ENCODE measurements at places on chromosomes 4 and X.
A peak's percentile ranks its signal among the peaks of the same experiment; 100 is the strongest.

DNA sequence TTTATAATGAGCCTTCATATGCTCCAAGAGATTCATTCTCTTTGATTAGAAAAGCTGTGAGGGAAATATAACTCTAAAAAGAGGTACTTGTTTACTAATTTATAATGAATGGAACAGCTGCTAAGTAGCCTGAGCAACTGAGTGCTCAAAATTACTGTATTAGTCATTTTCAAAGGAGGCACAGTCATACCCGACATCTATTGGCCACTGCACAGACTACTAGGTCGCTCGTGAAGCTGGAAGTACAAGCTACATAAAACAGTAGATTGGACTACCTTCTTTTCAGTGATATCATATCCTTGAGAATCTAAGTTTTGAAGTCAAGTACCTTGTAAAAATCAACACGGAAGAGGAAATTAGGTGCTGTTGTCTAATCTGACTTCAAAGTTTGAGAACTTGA is 52.0 kb upstream of the GLRB start:
- DNase-seq: no peak

DNA sequence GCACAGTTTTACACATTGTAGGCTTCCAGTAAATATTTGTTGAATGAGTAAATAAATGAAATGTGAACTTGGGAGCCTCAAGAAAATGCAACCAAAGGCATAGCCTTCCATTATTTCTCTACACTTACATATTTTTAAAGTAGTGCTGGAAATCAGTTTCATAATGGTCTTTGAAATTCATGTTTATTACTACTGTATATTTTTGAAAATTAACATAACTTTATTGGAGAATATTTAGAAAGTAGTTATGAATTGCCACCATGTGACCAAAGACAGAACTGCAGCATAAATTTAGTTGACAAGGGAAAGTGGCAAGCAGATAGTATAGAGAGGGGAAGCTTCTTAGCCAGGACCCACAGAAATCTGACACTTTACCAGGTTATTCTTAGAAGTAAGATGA is 6.4 kb downstream of the TCEAL8 start:
- DNase-seq: no peak

DNA sequence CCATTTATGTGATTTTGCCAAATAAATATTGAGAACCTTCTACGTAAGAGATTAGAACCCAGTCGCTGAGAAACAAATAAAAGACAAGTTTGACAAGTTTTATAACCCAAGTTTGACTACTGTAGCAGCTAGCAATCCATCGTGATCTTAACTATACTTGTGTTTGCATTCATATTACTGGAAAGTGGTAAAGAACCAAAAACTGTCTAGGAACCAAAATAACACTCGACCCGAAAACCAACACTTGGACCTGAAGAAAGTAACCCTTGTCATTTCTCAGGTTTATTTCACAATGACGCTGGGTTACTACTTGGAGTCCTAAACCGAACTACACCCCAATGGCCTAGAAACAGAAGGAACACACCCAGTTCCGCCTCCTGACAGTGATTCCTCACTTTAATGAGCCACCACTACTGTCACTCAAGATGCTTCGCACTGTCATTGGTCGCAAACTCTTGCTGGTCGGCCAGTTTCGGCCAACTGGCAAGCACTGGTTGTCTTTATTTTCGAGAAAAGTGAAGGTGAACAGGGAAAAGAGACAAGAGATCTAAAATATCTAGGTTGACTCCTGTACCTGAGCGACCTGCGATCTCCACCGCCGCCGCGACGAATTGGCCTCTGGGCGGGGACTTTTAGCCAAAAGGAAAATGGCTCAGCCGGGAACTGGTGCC is 496 bp downstream of the FBXO8 start:
- peak; percentile 44 for DNase-seq

GRCh38 chr4:55087913-55088260 is 37.5 kb downstream of the KDR start:
- DNase-seq: no peak

GRCh38 chr4:147943159-147943638 is 211.3 kb downstream of the ARHGAP10 start:
- no peak for DNase-seq

DNA sequence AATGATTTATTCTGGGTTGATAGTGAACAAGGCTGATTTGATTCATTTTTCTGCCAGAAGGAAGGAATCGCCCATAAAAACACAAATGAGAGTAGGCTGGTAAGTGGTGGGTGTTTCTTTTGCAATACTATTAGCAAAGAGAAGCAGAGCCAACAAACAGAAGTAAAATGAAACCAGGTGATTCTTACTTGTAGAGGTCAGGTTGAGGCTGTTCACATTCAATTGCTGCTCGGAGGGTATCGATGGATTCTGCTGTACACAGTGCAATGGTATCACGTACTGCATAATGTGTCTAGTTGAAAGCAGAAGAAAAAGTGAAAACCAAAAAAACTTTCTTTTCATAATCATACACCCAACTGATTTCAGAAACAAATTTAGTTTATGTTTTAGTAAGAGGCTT is 94.1 kb upstream of the MCF2 start:
- DNase-seq: no peak

GRCh38 chr4:153432965-153433753 is 33.0 kb upstream of the TMEM131L start:
- DNase-seq: peak; percentile 23

GRCh38 chr4:113834298-113834697 is 72.8 kb upstream of the CAMK2D start:
- DNase-seq: no peak

- no peak for DNase-seq
Observed at GRCh38 chrX:2549876-2550275, 49.1 kb upstream of the DHRSX start.

GRCh38 chr4:168152837-168153500 is 60.6 kb downstream of the ANXA10 start:
- no peak for DNase-seq

DNA sequence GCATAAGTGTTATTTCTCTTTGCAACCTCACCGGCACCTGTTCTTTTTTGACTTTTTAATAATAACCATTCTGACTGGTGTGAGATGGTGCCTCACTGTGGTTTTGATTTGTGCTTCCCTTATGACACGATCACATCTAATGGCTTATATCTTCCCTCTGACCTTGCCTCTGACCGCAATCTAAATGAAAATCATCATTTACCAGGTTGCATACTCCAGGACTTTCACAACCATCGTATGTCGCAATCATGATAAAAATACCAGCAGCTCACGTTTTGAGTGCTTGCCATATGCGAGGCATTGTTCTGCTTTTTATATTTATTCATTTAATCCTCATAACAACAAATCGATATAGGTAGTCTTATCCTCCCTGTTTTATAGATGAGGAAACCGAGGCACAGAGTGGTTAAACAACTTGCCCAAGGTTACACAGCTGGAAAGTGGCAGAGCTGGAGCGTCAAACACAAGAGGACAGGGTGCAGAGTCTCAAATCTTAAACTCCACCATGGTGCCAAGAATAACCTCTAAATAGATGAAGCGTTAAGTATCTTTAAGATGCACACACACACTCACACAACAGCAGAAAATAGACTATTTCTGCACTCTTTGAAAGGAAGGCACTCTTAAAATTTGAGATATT is 102.2 kb downstream of the SEL1L3 start:
- no peak for DNase-seq

- no peak for DNase-seq
Observed at GRCh38 chr4:176805155-176805554, 12.4 kb upstream of the VEGFC start.

Measured in activated CD8-positive, alpha-beta memory T cell treated with anti-CD3 and anti-CD28 coated beads for 1 hour (primary cell).